Dermis blood vessel endothelial cell (primary cell): ENCODE measurements at places on chromosomes 3 and 15. TPM values are rescaled to one million over a fixed set of nuclear protein-coding genes. Genes with fewer than 3 reads are reported as not detected.

Gene GHRL
- total RNA-seq, result 0.19 and 0.68 TPM in 2 replicates

Gene FETUB
- total RNA-seq, result not detected in 2 replicates

Gene VILL
- 8.0 and 8.7 TPM in 2 replicates for total RNA-seq

Gene NPTN
- 102 and 136 TPM in 2 replicates for total RNA-seq

Gene SLC22A13
- 0.17 and 0.19 TPM in 2 replicates for total RNA-seq

Gene POLQ
- 3.9 and 8.1 TPM in 2 replicates for total RNA-seq

Gene CTXN2
- not detected in 2 replicates for total RNA-seq

Gene RETNLB
- total RNA-seq, result not detected in 2 replicates

Gene SPATA12
- 0.17 and 0.33 TPM in 2 replicates for total RNA-seq

Gene TMEM108
- 0.17 and 0.23 TPM in 2 replicates for total RNA-seq

Gene SAMMSON
- not detected in 2 replicates for total RNA-seq

Gene CSNK1G1
- 25.9 and 34.1 TPM in 2 replicates for total RNA-seq

Gene DPPA4
- total RNA-seq, result not detected in 2 replicates

Gene RNF168
- total RNA-seq, result 23.5 TPM in 2 replicates

Gene RHOV
- 0.17 TPM in 1 of 2 replicates, not detected in the other for total RNA-seq

Gene SLC51A
- not detected in 2 replicates for total RNA-seq

Gene ATG7
- 80.8 and 102 TPM in 2 replicates for total RNA-seq

Gene HDC
- not detected in 2 replicates for total RNA-seq

Gene SCAANT1
- total RNA-seq, result not detected in 2 replicates

Gene ADGRG7
- total RNA-seq, result not detected in 2 replicates

Gene SNUPN
- total RNA-seq, result 23.6 and 25.2 TPM in 2 replicates

Gene ZDHHC3
- 69.4 and 98.2 TPM in 2 replicates for total RNA-seq

Gene LMAN1L
- total RNA-seq, result not detected in 2 replicates

Gene SYNPR
- total RNA-seq, result not detected in 2 replicates
